ENCODE measurements at places on chromosomes 1 and 21.

- no peak for DNase-seq
Observed at GRCh38 chr1:37047542-37047941, 13.2 kb upstream of the GRIK3 start.

DNA sequence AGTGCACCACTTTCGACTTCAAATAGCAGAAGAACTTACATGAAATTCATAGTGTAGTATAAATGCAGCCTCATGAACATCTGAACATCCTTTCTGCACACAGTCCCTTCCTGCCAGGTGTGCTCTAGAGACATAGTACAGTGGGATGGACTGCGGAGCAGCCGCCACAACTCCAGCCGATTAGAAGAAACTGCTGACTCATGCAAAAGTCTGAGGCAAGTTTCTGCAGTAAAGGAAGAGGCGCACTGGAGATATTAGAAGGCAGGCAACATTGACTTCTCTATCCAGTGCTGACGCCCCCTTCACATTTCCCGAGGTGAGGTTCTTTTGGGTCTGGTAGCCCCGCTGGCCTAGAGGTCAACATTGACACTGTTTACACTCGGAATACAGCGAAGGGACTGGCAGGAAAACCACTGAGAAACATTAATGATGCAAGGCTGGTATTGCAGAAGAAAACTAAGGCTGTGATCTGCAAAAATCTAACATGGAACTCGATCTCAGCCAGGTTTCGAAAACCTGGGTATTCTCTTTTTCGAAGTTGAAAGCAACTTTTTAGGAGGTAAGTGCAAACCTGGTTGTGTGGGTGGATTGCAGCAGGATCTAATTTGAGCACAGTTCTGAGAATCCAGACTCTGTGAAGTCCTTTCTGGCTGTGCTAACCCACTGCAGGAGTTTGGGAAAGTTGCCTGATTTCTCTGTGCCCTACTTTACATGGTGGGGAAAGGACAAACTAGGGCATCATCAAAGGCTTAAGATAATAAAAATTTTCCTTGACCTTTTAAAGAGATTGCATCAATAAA lies 90.7 kb downstream of the CDC7 start:
- no peak for DNase-seq

- DNase-seq, result no peak
Observed at GRCh38 chr1:156372265-156372586, 3.2 kb downstream of the RHBG start.

- DNase-seq, result no peak
Observed at GRCh38 chr1:14413819-14414490, 184.5 kb upstream of the KAZN start.

DNA sequence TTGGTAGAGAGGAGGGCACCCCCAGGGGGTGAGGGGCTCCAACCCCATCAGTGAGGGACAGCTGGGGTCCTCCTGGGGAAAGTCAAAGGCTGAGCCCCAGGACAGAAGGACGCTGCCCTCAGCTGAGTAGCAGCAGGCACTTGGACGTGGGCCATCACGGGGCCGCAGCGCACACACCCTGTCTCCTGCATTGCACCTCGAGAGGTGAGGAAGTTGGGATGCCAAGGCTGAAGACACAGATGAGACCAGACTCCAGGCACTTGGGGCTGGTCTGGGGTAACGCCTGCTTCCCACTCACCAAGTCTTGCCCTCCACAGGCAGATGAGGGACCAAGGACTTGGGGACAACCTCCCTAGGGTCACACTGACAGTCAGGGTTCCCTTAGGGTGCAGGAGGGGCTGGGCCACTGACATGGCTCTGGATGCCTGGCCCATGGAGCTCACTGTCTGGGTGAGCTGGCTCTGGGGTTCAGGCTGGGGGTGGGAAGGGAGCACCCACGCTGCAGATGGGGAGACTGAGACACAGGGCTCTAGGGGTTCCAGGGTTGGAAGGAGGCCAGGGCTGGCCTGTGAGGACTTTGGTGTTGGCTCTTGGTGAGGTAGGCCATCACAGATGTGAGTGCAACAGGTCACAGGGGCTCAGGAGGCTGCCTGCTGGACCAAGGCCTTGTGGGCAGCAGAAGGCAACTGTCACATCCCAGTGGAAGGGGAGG lies 16.6 kb upstream of the ZNF678 start:
- no peak for DNase-seq

DNA sequence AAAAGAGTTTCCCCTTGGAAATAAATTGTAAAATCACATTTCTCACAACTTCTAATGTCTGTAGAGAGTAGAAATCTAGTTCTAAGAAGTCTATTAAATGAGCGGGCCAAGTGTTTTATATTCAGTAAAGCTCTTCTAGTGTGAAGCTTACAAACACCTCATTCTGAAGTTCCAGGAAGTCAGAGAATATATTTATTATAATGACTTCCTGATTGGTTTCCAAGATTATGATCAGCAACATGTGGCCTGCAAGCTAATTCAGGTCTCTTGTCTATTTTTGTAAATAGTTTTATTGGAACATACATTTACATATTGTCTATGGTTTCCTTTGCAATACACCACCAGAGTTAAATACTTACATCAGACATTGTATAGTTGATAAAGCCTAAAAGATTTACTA lies 603.9 kb downstream of the AMY1C start:
- DNase-seq, result no peak

Data from hepatic stellate cell (primary cell).